Esophagus squamous epithelium (tissue), 5 donors: ENCODE measurements at places on chromosomes 3 and 15.

- no peak for DNase-seq
Measured at GRCh38 chr15:48682942-48683651, 37.6 kb upstream of the FBN1 start.

DNA sequence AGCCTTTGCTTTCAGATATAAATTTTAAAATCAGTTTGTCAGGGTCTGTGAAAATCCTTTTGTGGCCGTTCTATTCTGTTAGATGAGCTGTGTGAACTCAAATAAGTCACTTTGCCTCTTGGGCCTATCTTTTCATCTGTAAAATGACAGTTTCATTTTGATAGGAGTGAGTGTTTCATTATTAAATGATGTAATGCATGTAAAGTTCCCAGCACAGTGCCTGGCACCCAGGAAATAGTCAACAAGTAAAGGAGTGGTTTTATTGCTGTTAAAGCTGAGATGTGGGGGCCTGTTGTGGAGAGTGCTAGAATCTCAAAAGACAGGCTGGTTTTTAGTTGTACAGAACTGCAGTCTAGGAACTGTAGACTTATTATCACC lies 394.5 kb upstream of the CFAP20DC start:
- DNase-seq: no peak

- no peak for DNase-seq
Measured at GRCh38 chr3:189826566-189826965, 195.4 kb downstream of the TP63 start.

- no peak for DNase-seq
Measured at GRCh38 chr3:127940116-127940515, 25.1 kb downstream of the KBTBD12 start.

GRCh38 chr3:24386458-24386857 lies 108.2 kb downstream of the THRB start:
- DNase-seq: no peak

DNA sequence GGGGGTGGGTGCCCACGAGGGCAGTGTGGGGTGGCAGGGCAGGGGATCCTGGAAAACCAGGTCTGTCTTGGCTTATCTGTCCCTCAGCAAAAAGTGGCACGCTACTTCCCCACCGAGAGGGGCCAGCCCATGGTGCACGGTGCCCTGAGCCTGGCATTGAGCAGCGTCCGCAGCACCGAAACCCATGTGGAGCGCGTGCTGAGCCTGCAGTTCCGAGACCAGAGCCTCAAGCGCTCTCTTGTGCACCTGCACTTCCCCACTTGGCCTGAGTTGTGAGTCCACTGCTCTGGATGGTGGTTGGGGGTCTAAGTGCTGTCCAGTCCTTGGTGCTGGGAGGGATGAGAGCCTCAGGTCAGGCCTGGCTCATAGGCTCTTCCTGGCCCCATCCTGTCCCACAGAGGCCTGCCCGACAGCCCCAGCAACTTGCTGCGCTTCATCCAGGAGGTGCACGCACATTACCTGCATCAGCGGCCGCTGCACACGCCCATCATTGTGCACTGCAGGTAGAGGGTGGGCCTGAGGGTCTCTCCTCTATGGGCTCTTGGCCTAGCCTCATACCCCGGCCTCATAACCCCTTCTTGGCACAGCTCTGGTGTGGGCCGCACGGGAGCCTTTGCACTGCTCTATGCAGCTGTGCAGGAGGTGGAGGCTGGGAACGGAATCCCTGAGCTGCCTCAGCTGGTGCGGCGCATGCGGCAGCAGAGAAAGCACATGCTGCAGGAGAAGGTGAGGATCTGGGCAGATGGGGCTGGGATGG lies 31.1 kb downstream of the PTPN23 start:
- DNase-seq: no peak

- no peak for DNase-seq
Measured at GRCh38 chr3:195908694-195909581, 587 bp upstream of the TNK2 start.

DNA sequence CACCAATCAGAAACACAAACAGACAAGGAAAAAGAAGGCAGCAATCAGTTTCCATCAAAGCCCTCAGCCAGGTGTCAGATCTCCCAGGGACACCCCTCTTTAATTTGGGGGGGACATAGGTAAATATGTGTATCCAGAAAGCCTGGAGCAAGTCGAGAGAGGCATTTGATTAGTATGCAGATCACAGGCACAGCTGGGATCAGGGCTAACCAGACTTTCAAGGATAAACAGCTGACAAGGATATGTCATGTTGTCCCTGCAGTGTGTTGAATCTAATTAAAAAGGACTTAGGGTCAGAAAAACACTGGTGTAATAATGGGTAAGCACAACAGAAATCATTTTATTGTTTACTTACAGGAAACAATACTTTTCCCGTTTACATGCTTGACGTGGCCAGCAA lies 30.2 kb downstream of the NSMCE3 start:
- DNase-seq: no peak

GRCh38 chr15:85404176-85404917 lies 23.9 kb downstream of the AKAP13 start:
- DNase-seq: no peak

DNA sequence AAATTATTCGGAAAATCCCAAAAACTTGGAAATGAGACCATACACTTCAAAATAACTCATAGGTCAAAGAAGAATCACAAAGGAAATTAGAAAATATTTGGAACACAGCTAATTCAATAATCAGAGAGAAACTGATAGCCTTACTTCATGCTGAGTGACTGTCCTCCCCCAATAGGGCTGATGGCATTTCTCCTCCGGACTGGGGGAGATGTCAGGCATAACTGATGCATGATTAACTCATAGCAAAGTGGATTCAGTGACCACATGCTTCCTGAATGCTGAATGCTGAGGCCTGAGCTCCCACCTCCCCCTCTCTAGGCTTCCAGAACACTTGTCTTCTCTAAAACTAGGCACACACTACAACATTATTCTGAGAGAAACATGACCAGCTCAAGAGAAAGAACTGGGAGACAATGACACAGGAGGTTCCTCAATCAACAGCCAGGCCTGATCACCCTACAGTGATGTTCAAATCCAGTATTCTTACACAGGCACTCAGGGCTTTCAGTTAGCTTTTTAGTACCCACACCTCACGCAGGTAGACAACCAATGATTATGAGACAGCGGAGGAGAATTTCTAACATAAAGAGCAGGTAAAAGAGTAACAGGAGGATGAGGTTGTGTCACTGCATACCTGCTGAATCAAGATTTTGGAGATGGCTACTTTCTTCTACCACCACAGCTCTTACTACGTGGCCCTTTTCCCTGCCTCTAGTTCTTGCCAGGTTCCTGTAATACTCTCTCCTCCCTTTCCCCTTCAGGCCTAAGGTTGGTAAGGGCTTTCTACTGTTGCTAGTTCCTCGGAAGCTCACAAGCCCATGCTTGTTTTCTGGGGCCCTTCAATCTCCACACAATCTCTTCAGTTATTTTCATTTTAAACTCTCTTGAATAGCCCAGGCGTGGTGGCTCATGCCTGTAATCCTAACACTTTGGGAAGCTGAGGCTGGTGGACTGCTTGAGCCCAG lies 96.1 kb downstream of the FMN1 start:
- DNase-seq: no peak

- DNase-seq: no peak
Measured at GRCh38 chr15:27844018-27844666, 255.0 kb downstream of the OCA2 start.

GRCh38 chr3:35338186-35338585 lies 301.1 kb upstream of the ARPP21 start:
- no peak for DNase-seq

DNA sequence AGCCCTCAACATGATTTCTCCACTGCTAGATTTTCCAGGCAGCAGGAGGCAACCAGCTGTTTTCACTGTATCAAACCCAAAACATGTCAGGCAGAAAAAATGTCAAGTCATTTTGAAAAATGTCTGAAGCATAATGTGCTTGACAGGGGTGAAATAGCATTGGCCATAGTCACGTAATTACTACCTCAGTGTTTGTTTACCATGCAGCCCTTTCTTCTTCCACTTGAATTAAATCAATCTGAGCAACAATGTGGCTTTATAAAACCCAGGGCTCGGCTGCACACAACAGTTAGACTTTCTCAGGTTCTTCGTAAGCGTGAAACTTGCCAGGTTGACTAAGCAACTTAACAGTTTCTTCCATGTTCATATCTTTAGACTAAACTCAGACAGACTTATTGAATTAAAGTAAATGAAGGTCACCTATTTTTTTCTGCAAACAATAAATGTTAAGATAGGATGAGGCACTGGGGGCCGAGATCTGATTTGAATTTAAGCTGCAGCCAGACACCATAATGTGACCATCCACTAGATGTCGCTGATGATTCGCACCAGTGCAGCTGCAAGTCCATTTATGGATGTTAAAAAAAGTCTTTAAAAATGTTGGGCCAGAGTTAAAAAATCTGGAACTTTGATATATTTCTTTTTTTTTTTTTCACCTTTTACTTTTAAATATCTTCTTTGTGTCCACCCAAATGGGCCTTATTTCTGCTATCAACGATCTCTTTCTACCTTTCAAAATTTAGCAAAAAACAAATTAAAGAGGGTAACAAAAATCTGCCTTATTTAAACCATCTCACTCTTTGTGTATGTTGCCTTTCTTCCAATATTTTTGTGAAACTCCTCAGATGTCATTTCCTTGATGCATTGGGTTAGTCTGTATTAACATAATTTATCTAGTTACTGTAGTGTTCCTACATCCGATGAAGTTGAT lies 305.9 kb downstream of the CACNA2D3 start:
- DNase-seq: no peak

- no peak for DNase-seq
Measured at GRCh38 chr3:39435006-39435748, 28.7 kb downstream of the RPSA start.

DNA sequence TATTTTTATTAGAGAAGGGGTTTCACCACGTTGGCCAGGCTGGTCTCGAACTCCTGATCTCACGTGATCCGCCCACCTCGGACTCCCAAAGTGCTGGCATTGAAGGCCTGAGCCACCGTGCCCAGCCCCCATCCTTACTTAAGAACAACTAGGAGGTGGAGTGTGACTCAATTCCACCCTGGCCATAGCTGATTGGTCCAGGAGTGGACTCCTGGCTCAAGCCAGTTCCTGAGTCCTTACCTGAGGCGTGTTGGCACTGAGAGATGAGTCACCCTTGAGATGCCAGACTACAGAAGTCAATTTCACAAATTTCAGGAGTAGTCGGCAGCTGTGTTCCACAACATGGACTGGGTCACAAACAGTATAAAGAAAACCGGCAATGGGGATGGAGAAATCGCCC lies 124.2 kb downstream of the SHQ1 start:
- DNase-seq: no peak

GRCh38 chr3:53187430-53187829 lies 26.4 kb downstream of the PRKCD start:
- DNase-seq: no peak

DNA sequence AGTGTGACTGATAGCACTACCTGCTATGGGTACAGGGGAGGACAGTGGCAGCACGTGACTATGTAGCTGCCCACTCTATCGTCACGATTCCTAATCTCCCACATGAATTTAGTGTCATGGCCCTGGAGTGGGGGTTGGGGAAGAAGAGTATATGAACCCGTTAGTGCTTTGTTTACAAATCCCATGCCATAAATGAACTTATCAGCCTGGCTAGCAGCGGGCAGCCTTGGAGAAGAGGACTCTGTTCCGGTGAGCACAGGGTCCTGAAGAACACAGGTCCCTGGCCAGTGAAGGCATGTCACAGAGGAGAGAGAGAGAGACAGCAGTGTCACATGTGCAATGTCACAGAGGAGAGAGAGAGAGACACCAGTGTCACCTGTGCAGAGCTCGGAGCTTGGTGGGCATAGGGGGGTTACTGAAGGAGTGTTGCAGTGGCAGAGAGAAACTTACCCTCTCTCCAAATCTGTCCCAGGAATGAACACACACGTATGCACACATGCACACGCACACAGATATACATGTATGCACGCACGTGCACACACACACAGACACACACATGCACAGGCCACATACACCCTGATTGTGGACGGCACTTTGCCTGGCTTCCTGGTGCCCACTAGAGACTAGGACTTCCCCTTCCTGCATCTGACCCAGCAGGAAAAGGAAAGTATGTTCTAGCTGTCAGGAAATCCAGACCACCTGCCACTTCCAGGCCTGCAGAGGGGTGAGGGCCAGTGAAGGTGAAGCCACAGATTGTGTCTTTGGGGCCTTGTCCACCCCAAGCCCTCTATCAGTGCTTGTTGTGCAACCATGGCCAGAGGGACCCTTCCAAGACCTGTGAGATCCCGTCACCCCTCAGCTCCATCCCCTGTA lies 26.3 kb downstream of the ITGA11 start:
- no peak for DNase-seq

GRCh38 chr3:195692354-195692685 lies 28.5 kb upstream of the MUC20 start:
- no peak for DNase-seq

- DNase-seq: no peak
Measured at GRCh38 chr3:54215521-54215920, 93.2 kb downstream of the CACNA2D3 start.
